Occipital lobe (tissue), 3 donors: ENCODE measurements at places on chromosomes 6 and 20. TPM values are rescaled to one million over a fixed set of nuclear protein-coding genes. Genes with fewer than 3 reads are reported as not detected.

The MDN1 gene
- 34.8 TPM for total RNA-seq

The TFAP2D gene
- total RNA-seq = 0.47 TPM

The SLC22A7 gene
- 0.31 TPM for total RNA-seq

The FAM83C gene
- not detected for total RNA-seq

The LRRC73 gene
- 2.7 TPM for total RNA-seq

The PABPC1L gene
- 4.4 TPM for total RNA-seq
